ENCODE measurements at places on chromosomes 7 and 10.

DNA sequence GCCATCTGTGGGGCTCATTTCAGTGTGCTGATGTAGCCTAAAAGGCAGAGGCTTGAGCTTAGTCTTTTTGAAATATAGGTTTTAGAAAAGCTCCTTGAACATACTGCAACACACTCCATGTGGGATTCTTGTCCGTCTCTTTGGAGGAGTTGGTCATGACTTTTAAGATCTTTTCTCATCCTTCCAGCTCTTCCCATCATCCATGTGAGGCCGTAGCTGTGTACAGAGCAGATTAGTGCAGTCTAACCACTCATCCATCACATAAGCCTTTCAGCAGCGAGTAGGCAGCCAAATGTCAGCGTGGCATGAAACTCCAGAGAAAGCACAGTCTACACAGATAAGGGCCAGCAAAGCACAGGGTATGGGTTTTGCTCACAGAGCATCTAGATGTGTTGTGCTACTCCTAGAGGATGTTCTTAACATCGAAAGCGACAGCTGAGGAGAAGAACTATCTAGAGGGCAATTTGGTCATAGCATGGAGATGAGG, 28.1 kb upstream of the NPVF start:
- DNase-seq, result no peak

GRCh38 chr7:55069271-55069792, 50.5 kb downstream of the EGFR start:
- no peak for DNase-seq

DNA sequence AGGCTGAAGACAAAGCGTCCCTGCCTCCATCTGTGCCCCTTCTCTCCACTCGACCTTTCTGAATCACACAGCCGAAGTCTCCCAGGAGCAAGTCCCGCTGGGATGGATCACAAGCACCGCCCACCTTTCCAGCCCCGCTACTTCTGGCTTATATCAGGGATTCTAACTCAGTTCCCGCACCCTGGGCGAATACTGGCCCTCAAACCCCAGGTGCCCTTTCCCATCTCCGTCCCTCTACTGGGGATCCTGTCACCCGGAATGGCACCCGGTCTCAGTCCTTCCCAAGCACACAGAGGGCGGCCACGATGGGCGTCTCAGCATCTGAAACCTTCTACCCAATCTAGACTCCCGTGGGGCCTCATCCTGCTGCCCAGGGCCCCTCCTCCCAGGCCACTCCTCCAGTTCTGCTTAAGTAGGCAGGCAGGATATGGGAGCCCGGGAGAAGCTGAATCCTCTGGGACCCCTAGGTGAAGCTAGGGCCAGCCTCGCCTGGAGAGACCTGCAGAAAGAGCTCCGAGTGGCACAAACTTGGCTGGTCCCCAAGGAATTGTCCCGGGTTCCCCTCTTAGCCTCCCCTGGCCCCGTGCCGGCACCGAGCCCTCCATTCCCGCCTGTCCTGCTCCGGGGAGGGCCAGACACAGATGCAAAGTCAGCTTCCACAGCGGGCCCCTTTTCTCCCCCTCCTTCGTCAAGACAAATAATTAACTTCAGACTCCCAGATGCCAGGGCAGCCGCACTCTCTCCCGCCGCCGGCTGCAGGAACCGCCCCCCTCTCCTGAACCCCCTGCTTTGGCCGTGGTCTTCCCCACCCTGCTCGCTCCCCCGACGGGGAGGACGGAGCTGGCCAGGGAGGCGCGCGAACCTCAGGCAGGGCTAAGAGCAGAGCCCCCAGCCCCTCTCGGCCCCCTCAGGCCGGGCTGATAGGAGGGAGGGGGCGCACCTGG, 612 bp downstream of the KCP start:
- DNase-seq, result peak; percentile 38

DNA sequence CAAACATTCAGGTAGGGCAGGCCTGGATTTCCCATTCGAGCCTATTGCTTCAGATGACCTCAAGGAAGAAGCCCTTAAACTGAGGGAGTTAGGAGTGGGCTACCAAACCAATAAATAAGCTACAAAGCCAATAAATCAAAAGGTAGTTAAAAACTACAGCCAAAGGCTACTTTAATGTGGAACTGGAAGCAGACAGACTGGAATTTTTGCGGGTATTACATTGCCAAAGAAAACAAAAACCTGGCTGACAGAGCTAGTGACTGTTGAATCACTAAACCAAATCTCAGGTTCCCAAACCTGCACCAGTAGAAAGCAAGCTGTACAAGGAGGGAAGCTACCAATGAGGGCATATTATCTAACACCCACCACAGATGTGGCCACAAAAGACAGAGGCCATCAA, 315.6 kb downstream of the GRM8 start:
- DNase-seq, result no peak

GRCh38 chr10:15609246-15609645, 110.5 kb downstream of the ITGA8 start:
- no peak for DNase-seq

GRCh38 chr10:3779158-3779741, 5.8 kb downstream of the KLF6 start:
- no peak for DNase-seq
